ENCODE measurements at places on chromosomes 12 and 14.

DNA sequence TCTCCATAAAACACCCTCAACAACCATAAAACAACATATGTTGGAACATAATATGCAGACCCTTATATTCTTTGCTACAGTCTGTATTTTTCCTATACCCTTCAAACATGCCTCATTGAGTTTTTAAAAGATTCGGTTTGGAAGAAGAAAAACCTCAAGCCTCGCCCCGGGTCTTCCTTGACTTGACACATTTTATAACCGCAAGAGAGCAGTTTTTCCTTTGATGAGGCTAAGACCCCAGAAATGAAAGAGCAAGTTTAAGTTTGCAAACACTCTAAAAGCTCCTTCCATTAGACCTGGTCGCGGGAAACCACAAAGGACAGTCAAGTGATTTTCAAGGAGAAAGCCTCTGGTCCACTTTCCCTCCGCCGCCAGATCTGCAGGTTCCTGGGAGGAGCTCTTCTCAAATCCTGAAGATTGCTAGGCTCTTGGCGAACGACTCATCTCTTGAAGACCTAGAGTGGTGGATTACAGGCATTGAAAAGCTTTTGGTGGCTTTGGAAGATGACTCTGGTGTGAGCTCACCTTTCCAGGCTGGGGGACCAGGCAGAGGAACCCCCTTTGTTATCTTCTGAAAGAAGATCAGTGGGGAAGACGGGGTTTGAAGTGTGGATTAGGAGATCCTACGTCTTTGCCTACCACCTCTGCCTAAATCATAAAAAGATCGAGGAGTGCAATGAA is at the start of gene ASCL4:
Gene ASCL4, plus strand, starts transcription at position 356 of the 681 bp plus-strand sequence. CDS start 515 bp downstream, outside the sequence.
- DNase-seq, result no peak

GRCh38 chr14:36513451-36514277 is 6.4 kb downstream of the NKX2-1 start:
- no peak for DNase-seq

DNA sequence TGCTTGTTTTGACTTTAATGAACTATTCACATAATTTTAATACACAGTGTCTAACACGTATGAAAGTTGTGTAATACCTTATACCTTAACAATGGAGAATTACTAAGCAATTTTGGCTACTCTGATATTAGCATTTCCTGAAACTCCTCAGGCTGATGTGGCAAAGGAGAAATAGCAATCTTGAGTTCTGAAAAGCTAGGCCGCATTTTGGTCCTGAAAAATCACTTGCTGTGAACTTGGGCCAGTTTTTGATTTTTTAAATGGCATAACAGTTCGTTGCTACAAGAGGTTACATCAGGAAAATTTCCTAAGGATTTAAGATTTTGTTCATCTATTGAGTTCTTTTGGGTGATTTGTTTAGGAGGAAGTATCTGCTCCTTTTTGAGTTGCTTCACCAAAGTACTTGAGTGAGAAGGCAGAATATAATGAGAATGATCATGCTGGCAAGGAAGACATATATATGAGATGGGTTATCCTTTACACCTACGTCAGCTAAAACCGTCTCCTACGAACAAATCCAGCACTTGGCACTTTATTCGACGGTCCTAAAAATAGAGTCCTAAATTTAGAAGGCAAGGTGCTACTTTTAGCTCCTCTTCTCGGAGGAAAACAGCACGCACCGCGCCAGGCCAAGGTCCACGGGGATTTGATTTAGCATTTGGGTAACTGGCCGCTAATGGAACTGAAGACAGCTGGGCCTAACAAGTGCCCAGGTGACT is 32.2 kb downstream of the MIA2 start:
- no peak for DNase-seq

- no peak for DNase-seq
Observed at GRCh38 chr12:68894276-68894855, 38.6 kb downstream of the CPM start.

DNA sequence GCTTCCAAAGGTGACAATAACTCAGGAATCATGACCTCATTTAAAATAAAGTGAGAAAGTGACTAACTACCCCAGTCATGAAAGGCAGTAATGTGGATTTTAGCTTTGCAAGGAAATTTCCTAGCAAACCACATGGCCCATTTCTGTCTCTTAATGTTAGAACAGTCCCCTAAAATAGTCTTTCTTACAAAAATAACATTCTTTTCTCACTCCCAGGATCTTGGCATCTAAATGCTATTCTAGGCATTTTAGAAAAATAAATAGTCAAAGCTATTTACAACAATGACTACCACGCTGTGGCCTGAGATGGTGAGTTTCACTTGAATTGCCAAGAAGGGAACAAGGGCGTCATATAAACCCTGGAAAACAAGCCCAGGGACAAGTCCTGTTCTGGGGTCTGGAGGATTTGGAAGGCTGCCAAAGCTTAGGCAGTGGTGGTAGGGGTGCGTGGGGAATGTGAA is 101.2 kb upstream of the CCDC175 start:
- DNase-seq, result no peak

DNA sequence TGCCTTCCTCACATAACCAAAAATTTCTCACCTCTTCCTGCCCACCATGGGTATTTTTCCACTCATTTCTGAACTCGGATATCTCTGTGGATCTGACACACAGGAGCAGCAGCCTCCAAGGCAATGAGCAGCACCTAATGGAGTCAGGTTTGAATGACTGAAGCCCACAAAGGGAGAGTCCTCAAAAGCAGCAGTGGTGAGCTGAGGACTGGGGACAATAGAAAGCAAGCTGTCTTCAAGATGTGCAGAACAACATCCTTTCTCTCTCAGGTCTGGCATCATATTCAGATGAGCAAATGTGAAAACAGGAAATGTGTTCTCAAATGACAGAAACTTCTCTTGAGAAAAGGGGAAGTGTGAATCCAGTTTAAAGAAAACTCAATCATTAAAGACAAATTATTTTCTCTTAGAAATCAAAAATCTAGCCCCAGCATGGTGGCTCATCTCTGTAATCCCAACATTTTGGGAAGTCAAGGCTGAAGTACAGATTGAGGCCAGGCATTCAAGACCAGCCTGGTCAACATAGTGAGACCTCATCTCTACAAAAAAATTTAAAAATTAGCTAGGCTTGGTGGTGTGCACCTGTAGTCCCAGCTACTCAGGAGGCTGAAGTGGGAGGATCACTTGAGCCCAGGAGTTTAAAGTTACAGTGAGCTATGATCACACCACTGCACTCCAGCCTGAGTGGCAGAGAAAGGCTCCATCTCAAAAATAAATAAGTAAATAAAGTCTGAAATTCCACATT is 54.2 kb downstream of the C12orf42 start:
- no peak for DNase-seq

DNA sequence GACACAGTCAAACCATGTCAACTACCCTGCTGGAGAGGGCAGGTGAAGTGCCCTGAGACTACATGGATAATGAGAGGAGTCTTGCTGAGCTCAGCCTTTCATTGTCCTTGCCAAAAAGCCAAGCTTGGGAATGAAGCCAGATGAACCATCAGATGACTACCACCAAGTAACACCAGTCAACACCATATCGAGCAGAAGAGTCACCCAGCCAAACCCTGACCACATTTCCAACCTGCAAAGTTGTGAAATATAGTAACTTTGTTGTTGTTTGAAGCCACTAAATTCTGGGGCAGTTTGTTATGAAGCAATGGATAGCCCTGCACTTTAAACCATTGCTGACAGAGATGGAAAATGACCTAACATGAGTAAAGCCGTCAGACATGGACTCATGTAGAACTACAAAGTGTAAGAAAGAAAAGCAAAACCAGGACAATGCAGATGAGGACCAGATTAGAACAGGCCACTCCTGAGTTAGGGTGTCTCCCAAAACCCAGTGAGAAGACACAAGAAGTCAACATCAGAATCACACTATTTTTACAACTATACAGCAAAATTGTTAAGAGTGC is 12.5 kb upstream of the CRADD start:
- no peak for DNase-seq

DNA sequence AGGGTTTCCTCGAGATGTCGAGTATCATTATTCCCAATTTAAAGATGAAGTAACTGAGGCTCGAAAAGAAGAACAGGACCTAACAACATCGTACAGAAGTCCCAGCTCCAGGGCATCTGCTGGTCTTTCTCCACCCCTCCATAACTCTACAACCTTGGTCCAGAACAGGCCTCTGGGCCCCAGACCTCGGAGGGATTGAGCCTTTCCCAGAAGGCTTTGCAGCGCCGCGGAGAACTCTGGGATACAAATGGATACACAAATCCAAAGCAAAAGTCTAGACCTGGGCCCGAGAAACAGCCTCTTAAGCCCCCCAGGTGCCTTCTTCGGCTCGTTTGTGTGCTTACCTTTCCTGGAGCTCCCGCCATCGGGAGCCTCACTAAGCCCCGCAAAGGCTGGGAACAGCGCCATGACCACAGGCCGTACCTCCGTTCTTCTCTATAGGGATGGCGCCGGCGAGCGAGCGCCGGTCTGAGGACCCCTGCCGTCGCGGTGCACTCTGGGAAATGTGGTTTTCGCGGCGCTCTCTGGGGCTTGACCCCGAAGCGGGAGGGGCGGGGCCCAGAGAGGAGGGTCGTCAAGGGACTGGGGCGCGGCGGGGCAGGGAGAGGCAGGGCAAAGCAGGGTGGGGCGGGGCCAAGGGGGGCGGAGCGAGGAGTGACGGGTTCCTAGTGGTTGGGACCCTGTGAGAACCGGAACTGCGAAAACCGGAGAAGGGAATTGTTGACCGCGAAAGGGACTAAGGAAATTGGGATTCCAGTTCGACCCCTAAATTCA is at the start of gene NRDE2:
Gene NRDE2, minus strand, starts transcription at position 445 of the 774 bp plus-strand sequence. Its CDS starts 37 bp downstream, at position 408.
- peak; percentile 97 for DNase-seq

GRCh38 chr14:54567224-54567638 is 303 bp downstream of the SAMD4A start:
- DNase-seq, result no peak

DNA sequence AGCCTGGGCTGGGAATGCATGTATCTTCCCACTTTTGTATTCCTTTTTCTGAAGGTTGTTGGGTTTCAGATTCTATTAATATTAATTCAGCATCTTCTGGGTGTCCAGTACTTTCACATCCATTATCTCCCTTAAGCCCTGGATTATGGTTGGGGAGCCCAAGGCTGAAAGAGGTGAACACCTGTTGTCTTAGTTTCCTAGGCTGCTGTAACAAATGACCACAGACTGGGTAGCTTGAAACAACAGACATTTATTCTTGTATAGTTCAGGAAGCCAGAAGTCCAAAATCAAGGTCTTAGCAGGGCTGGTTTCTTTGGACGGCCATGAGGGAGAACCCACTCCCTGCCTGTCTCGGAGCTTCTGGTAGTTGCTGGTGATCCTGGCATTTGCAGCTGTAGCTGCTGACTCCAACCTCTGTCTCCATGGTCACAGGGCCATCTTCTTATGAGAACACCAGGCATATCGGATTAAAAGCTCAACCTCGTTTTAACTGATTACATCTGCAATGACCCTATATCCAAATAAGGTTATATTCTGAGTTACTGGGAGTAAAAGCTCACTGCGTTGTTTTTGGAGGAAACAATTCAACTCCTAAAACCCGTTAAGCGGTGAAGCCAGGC is 68.2 kb upstream of the CLMN start:
- DNase-seq, result no peak

GRCh38 chr12:24997970-24998582 is 49.2 kb upstream of the BCAT1 start:
- DNase-seq, result no peak

GRCh38 chr14:93007225-93007997 is 84.5 kb downstream of the CHGA start:
- DNase-seq, result no peak

GRCh38 chr12:16300736-16301135 is 23.3 kb upstream of the SLC15A5 start:
- DNase-seq, result no peak

GRCh38 chr12:25155022-25155576 is 39.9 kb downstream of the DNAI7 start:
- DNase-seq, result no peak

DNA sequence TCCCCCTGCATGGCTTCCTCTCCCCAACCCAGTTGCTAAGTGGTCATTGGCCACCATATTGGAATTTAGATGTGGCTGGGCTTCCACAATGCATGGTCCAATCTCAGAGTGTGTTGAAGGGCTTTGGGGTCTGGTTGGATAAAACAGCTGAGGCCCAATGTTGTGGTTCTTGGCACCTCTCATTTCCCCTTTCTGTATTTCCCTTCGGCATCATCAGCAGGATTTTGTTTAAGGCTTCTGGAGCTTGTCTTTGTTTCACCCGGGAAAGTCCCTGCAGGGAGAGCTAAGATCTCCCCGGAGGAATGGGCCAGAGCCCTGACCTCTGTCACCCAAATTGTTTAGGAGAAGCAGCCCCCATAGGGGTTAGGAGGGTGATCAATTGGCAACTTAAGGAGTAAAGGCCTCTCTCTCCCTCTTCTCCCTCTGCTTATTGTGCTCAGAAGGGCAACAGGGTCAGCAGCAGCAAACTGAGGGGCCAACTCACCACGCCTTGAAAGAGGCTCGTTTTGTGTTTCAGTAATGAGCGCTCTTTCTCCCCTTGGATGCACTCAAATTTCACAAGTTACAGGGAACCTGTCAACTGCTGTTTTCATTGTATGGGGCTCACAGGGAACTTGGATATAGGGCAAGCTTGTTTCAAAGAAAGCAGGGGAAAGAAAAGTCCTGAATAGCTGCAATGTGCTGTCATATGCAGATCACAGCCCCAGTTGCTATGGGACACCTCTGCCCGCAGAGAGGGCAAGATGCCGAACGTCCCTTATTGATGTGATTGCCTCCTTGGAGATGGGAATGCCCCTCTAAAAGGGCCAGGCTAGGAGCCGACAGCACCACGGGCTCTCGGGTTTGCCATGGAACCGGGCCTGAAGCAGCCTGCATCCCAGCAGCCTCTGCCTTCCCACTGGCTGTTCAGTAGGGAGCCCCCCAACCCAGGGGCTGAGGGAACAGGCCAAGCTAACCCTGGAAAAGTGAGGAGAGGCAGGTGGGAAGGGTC is 223.7 kb downstream of the ZFP36L1 start:
- no peak for DNase-seq

GRCh38 chr12:9751204-9752144 is 9.2 kb downstream of the CD69 start:
- DNase-seq, result no peak

DNA sequence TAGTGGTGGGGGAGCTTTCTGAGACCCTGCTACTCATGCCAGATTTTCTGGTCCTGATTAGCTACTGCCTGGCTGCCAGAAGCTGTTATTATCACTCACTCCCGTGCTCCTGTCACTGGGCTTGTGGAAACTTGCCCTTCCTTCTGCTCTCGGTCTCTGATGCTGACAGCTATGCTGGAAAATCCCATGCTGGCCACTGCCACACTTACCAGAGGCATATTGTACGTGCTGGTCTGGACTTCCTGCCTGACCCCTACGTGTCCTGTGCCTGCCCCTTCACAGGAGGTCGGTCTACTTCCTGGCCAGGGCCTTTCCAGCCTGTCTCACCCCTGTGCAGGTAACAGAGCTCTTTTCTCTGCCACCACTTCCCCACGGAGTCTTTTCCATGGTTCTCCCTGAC is 149.4 kb upstream of the PLEKHG7 start:
- no peak for DNase-seq

DNA sequence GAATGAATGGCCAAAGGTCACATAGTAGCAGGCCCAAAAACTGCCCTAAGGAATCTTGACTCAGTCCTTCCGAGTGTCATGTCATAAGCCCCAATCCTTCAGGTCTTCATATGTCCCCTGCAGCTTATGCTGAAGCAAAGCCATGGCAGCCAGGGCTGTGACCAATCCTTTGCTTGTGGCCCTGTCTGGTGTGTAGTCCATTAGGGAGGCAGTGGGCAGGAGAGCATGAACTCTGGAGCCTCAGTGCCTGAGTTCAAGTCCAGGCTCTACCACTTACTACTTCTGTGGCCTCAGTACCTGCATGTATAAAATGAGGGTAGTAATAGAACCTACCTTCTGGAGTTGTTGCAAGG is 20.3 kb downstream of the PLEKHG3 start:
- DNase-seq, result no peak

GRCh38 chr12:128607641-128608040 is 216.1 kb downstream of the SLC15A4 start:
- no peak for DNase-seq

GRCh38 chr12:47383942-47384341 is 304.2 kb upstream of the AMIGO2 start:
- DNase-seq, result no peak

Measured in NCI-H1930 (cell line).